Stimulated activated CD8-positive, alpha-beta memory T cell treated with anti-CD3 and anti-CD28 coated beads, Interleukin-4, amount 100 ng/mL, for 48 hours (primary cell): ENCODE measurements at places on chromosomes 4 and X.
A peak's percentile ranks its signal among the peaks of the same experiment; 100 is the strongest.

DNA sequence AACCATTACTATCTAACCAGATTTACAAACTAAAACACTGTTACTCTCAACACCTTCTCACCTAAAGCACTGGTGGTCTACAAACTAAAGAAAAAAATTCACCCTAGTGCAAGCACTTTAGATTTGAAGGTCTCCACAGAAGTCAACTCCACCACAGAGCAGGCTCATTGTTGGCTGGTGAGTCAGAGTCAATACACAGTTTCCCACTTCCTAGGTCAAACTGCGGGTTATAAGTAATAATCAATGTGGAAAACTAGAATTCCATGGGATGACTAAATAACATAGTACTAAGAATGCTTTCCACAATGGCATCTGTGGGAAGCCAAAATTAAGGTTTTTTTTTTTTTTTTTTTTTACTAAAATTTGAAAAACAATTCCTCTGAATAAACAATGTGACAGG lies 191.8 kb downstream of the PDGFC start:
- DNase-seq: no peak

- no peak for DNase-seq
These were observed 28.5 kb downstream of the TRIM61 start for GRCh38 chr4:164948975-164949374.

DNA sequence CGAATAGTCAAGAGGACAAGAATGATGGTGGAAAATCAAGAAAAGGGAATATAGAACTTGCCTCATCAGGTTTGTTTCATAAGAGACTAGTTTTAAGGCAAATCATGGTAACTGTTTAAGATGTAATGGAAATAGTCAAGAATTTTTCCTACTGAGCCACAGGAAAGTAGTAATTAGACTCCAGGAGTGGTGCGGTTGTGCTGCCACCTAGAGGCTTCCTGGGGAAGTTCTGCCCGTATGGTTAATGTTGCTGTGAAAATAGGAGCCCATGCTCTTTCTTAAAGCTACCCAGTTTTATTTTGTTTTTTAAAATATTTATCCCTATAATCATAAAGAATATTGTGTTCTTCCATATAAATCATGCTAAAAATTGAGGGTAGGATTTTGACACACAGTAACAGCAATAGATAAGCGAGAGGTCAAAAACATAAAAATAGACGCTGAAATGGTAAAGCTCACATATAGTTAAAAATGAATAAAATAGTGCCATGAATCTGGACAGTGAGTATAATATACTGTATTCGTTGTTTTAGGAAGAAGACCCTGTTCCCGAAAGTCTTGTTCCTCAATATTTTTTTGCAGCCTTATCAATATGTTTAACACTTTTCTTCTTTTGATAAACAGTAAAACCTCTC lies 87.0 kb downstream of the PHOX2B start:
- peak; percentile 66 for DNase-seq

DNA sequence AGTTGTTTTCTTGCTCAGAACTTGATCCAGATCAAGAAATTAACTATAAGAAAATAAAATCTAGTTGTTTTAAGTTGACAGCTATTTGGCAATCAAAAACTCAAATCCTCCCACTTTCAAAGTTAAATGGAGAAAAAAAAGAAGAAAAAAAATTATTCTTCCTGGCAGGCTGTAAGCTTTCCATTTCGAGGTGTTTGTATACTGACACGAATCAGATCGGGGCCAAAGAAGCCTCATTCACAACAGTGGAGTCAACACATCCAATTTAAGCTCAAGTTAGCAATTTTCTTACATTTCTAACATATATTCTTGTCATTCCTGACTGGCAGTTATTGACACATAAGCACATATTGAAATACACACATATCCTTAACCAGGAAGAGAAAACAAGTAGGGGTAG lies 119.4 kb downstream of the UNC5C start:
- DNase-seq: no peak

DNA sequence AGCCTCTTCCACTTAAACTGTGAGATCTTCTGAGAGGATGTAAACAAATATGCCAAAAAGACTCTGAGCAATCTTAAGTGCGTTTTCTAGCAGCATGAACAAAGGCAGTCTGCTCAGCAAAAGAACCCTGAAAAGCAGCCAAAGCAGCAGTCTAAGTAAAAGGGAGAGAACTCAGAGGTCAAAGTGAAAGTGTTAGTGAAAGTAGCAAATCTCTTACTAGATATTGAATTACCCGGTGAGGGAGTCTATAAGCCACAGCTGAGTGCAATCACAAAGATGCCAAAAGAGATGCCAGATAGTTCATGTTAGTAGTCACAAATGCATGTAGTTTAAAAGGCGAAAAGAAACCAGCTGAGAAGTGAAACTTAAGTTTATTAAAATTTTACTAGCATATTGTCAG lies 7.9 kb upstream of the GNRHR start:
- DNase-seq: no peak
